ENCODE measurements at places on chromosomes 2 and 18. TPM values are rescaled to one million over a fixed set of nuclear protein-coding genes. Genes with fewer than 3 reads are reported as not detected.

The SP110 gene
- 24.4 TPM for polyA plus RNA-seq

The REG1B gene
- polyA plus RNA-seq, result not detected

The PRKAG3 gene
- 0.15 TPM for polyA plus RNA-seq

The PPIG gene
- polyA plus RNA-seq, result 111 TPM

The ORMDL1 gene
- polyA plus RNA-seq, result 123 TPM

The SPR gene
- polyA plus RNA-seq, result 8.5 TPM

The AMER3 gene
- polyA plus RNA-seq, result 0.03 TPM

The MFSD2B gene
- polyA plus RNA-seq, result 2.4 TPM

The IKZF2 gene
- 9.4 TPM for polyA plus RNA-seq

- DNase-seq, result no peak
Observed at GRCh38 chr2:38158378-38159118, 82.6 kb upstream of the CYP1B1 start.

- DNase-seq, result no peak
Observed at GRCh38 chr2:201654616-201655384, 11.5 kb upstream of the TMEM237 start.

DNA sequence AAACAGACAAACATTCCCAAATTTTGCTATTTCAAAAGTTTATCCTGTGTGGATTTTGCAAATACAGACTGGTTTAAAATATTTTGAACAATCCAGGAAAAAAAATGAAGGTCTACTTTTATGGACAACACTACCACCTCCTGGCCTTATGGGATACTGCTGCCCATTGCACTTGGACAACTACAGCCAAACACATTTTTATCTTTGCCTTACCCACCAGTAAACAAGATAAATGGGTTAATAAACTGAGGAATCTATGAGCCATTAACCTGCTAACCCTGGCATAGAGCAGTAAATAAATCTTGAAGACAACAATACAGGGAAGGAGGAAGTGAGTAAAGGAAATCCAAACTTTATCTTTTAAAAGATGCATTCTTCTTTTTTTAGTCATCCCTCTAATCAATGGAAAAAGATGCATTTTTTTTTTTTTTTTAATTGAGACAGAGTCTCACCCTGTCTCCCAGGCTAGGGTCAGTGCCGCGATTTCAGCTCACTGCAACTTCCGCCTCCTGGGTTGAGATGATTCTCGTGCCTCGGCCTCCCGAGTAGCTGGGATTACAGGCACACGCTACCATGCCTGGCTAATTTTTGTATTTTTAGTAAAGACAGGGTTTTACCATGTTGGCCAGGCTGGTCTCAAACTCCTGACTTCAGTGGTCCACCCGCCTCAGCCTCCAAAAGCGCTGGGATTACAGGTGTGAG lies 2.1 kb upstream of the SPIRE1 start:
- peak; percentile 65 for DNase-seq

DNA sequence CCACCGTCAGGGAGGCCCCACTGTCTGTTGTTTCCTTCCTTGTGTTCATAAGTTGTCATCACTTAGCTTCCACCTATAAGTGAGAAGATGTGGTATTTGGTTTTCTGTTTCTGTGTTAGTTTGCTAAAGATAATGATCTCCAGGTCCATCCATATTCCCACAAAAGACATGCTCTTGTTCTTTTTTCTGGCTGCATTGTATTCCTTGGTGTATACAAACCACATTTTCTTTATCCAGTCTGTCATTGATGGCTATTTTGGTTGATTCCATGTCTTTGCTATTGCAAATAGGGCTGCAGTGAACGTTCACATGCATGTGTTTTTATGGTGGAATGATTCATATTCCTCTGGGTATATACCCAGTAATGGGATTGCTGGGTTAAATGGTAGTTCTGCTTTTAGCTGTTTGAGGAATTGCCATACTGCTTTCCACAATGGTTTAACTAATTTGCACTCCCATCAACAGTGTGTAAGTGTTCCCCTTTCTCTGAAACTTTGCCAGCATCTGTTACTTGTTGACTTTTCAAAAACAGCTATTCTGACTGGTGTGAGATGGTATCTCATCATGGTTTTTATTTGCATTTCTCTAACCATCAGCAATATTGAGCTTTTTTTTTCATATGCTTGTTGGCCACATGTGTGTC lies 156.6 kb upstream of the NOSTRIN start:
- no peak for DNase-seq

- no peak for DNase-seq
Observed at GRCh38 chr18:62324181-62324828, 805 bp upstream of the TNFRSF11A start.

DNA sequence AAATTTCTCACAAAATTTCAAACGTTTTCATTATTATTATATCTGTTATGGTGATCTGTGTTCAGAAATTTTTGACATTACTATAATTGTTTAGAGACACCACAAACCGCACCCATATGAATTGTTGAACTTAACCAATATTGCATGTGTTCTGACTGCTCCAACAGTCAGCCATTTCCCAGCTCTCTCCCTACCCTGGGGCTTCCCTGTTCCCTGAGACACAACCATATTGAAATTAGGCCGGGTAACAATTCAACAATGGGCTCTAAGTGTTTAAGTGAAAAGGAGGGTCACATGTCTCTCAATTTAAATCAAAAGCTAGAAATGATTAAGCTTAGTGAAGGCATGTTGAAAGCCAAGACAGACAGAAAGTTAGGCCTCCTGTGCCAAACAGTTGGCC lies 424.0 kb downstream of the DSC3 start:
- no peak for DNase-seq

GRCh38 chr2:144224472-144224871 lies 295.4 kb downstream of the ZEB2 start:
- no peak for DNase-seq

DNA sequence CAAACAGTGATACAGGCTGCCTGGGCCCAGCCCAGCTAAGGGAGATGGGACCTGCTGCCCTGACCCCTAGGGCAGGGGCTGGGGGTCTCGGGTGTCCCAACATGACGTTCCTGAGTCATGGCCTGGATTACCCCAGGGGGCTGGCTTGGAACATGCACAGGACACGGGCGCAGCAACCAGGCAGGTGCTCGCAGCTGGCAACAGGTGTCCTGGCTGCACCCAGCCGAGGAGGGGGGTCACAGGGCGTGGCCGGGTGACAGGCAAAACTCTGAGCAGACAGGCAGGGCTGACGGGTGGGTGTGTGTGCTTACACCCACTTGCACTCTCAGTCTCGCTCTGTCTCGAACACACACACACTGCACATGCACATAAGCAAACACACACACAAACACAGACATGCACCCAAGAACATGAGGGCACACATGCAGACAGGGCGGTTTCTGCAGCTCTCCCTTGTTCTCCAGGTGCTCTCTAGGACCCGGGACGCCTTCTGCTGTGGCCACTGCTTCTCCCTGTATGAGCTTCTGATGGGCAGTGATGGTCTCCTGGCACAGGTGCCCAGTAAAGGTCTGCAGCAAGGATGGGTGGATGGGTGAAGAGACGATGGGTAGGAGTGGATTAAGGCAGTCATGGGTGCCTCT lies 33.7 kb upstream of the TAF1B start:
- no peak for DNase-seq

GRCh38 chr2:119263656-119264055 lies 40.0 kb downstream of the STEAP3 start:
- no peak for DNase-seq

- DNase-seq, result peak; percentile 34
Observed at GRCh38 chr2:59177748-59178147, 936.6 kb upstream of the FANCL start.

GRCh38 chr18:34631093-34631966 lies 78.8 kb upstream of the DTNA start:
- no peak for DNase-seq

DNA sequence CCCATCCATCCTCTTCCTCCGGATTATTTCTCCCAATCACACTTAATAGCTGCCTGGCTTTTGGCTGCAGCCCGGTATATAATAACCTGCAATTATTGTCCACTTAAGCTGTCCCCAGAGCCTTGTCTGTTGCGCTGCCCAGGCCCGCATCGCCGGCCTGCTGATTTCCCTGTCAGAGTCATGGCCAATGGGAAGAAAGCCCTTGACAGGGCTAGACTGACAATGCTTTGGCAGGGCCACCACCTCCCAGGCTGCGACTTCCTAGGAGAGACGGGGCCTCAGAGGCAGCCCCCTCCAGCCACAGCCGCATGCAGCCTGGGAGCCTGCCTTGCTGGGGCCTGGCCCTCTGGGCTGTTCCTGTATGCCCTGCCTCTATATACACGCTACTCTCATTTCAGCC lies 10.0 kb upstream of the CELF4 start:
- no peak for DNase-seq

- no peak for DNase-seq
Observed at GRCh38 chr2:171675810-171676345, 11.4 kb upstream of the DYNC1I2 start.

- DNase-seq, result no peak
Observed at GRCh38 chr2:212052412-212053159, 486.0 kb downstream of the ERBB4 start.

Measured in left kidney (tissue), 8 donors.